AG09309 (cell line): ENCODE measurements at places on chromosomes 6 and 20.

DNA sequence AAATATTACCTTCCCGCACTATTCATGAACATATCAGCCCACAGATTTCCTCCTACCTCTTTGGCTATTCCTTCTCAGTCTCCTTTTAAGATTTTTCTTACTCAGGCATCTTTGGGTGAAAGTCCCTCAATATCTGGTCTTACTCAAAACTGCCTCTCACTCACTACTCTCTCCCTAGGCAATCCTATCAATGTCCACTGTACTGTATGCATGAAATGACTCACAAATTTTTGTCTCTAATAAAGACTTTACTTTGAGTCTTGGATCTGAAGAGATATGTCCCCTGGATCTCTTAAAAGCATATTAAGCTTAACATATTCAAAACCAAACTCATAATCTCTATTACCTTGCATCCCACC lies 24.4 kb downstream of the IL22RA2 start:
- DNase-seq, result no peak

DNA sequence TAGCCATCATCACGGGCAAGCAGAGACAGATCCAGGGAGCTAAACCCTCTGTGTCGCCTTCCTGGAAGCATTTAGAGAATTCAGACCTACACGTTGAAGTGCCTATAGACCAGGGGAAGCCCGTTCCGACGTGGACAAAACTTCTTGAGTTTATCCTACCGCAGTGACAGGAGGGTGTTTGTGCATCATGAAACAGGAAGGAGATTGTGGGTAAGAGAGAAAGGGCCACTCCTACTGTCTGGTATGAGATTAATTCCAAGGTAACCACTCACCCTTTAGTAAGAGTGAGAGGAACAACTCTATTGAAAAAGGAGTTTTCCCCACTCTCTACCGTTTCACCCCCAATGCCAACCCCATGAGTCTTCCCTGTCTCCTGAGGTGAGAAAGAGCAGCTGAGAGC lies 133.7 kb downstream of the TFAP2C start:
- DNase-seq, result no peak

DNA sequence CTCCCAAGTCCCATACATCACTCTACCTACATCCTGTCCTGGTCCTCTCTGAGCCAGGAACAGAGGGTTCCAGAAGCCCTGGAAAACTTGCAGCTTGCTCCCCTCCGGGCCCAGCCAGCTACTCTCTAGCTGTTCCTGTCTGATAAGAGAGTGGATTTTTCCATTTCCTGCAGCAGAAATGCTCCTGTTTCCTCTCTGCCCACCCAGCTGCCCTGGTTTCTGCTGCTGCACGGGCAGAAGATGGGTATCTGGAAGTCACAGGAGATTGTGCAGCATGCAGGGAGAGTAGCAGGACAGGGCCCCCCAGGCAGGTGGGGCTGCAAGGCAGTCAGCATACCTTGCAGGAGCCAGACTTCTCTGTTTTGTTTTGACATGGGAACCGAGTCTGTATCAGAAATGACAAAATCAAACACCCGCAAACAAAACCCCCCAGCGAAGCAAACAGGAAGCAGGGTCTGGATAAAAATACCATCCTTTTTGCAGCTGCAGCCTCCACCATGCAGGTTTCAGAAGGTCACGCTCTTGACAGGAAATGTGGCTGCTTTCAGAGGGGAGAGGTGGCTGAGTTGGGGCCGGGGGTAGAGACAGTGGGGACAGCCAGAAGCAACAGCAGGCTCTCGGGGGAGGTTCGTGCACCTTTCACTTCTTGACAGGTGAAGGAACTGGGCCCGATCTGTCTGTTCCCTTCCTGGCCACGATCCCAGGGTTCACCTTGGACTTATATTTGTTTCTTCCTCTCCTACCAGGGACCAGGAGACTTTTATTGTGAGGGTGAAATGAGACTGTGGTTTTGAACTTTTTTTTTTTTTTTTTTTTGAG lies 50.8 kb upstream of the FAM83D start:
- no peak for DNase-seq

- no peak for DNase-seq
Observed at GRCh38 chr20:61881861-61882260, 183.8 kb downstream of the TAF4 start.

GRCh38 chr6:15343490-15344191 lies 97.8 kb downstream of the JARID2 start:
- no peak for DNase-seq

DNA sequence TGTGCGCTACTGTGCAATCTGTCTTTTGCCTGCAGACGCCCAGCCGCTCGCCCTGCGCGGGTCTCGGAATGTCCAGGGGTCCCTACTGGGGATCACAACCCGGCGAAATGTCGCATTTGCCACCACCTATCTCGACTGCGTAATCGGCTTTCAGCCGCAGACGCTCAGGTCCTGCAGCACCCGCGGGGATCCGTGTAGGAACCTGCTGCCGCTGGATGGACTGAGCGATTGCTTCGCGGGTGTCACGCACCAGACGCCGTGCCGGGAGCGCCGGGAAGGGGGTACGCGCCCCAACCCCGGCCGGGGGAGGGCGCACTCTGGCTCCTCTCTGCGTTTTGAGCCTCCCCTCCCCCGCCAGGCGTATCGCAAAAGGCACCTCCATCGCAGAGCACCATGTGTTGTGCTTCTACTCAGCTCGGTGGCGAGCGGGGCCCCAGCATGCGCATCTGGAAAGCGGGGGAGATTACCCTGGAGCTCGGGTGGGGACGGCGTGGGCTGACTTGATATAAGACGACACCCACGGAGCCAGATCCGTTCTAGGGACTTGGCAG lies 747 bp upstream of the PTPRA start:
- no peak for DNase-seq

DNA sequence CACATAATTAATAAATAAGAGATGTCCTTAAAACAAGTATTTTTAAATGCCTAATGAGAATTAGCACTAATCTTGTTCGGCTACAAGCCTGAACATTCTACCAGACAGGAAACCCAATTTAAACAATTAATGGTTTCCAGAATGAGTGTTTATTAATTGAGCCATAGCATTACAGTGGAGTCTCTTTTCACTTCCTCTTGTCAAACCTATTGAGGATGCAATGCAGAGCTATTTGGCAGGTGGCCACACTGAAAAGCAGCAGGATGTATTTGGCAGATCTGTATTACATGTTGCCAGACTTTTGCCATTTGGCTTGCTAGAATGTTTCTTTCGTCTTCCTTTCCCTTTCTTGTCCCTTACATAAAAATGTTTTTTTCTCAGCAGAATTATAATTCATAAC lies 475.2 kb upstream of the MARCKS start:
- no peak for DNase-seq

GRCh38 chr6:7169296-7169721 lies 61.5 kb downstream of the RREB1 start:
- no peak for DNase-seq

GRCh38 chr20:38975539-38976120 lies 13.5 kb downstream of the DHX35 start:
- no peak for DNase-seq

DNA sequence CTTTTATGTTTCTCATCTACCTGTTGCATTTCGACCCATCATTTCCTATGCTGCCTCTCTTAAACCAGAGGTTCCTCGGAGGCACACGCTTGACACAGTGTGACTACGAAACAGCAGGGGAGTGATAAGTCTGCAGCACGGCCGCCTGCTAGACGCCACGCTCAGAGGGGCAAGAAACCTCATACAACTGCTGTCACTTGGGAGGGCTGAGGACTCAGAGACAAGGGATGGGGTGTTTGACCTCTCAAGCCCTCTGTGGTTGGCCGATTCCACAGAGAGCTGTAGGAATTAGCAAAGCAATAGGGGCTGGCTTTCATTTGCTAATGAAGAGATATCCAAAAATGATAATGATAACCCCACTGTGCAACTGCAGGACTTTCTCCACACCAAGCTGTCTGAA lies 372.5 kb downstream of the ZFAND3 start:
- no peak for DNase-seq

- DNase-seq, result no peak
Observed at GRCh38 chr20:63955281-63955826, 862 bp downstream of the UCKL1 start.

DNA sequence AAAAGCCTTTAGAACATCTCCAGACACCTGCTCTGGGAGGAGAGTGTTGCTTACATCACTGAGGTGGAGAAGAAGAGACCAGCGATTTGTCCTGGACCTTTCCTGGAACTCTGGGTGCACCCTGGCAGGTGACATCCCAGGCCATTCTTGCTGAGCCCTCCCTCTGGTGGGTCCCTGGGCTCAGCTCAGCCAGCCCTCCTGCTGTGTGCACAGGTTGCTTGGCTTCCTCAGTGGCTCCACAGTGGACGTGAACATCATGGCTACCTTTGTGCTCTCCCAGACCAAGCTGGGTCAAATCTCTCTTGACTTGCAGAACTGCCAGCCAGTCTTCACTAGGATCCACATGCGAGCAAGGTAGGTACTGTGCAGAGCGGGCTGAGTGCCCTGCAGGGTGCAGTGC lies 19.9 kb upstream of the BPIFA2 start:
- DNase-seq, result no peak

- no peak for DNase-seq
Observed at GRCh38 chr20:39813190-39813829, 851.2 kb downstream of the DHX35 start.

GRCh38 chr20:16947479-16947878 lies 199.3 kb downstream of the OTOR start:
- DNase-seq, result no peak

GRCh38 chr6:109939654-109940053 lies 38.5 kb upstream of the GPR6 start:
- no peak for DNase-seq

DNA sequence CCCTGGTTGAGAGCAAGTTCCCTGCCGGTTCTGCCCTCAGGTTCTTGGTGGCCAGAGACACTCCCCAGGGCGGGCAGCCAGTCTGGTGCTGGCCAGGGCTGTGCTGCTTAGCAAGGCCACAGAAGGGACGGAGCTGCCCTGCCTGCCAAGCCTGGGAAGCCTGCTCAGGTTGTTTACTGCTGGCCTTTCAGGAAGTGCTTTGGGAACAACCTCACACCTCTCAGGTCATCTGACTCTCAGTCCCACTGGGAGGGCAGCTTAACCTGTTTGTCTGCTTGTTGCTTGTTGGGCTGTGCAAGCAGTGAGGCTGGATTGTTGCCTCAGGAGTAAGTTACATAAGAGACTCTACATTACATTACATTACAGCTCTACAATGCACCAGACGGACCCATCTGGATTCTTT lies 75.8 kb upstream of the AFDN start:
- DNase-seq, result no peak

GRCh38 chr6:106800379-106800778 lies 171.0 kb downstream of the QRSL1 start:
- no peak for DNase-seq

DNA sequence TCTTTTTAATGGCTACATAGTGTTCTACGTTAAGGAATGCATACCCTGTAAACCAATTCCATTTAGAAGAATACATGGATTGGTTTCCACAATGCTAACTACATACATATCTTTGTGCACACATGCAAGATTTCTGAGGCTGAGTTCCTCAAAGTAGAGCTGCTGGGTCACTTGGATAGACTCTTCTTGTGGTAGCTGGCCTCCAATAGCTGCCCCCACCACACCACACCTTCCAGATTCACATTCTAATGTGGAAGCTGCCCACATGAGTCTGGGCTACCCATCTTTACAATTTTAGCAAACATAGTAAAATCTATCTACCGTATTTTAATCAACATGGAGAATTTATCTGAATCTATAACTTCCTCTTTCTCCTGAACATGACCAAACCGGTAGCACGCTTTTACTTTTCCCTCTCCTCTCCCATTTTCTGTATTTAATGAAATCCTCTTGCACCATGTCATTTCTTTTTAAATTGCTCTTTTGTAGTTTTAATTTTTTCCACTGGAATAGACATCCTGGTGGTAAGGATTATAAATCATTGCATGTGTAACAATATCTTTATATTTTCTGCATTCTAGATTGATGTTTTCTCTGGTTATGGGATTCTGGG lies 74.7 kb upstream of the CITED2 start:
- no peak for DNase-seq

DNA sequence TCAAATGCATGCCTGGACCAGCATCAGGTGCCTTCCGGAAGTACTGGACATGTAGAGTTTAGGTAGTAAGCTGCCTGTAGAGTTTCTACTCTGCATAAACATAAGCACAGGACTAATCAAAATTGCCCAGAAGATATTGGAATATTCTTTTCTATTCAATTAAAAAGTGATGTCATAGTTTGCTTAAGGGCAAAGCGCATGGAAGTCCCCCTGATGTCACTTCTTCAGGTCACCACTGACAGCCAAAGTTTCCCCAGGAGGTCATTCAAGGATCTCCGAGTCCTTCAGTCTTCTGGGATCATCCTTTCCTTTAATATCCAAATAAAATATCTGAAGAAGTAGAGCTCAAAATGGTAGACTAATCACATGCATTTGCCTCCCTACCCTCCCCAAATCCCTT lies 17.5 kb upstream of the RIN2 start:
- DNase-seq, result no peak

- no peak for DNase-seq
Observed at GRCh38 chr6:33957131-33957891, 153.5 kb upstream of the MLN start.

GRCh38 chr20:23362392-23363256 lies 642 bp downstream of the GZF1 start:
- DNase-seq, result no peak

- no peak for DNase-seq
Observed at GRCh38 chr6:166007349-166008263, 160.0 kb downstream of the TBXT start.

- DNase-seq, result no peak
Observed at GRCh38 chr6:35972471-35973367, 51.7 kb downstream of the SLC26A8 start.

GRCh38 chr6:139145661-139146060 lies 10.8 kb downstream of the HECA start:
- no peak for DNase-seq

GRCh38 chr6:159031846-159032245 lies 12.9 kb downstream of the TAGAP start:
- no peak for DNase-seq

- DNase-seq, result no peak
Observed at GRCh38 chr20:48826883-48827771, 672 bp downstream of the PREX1 start.

DNA sequence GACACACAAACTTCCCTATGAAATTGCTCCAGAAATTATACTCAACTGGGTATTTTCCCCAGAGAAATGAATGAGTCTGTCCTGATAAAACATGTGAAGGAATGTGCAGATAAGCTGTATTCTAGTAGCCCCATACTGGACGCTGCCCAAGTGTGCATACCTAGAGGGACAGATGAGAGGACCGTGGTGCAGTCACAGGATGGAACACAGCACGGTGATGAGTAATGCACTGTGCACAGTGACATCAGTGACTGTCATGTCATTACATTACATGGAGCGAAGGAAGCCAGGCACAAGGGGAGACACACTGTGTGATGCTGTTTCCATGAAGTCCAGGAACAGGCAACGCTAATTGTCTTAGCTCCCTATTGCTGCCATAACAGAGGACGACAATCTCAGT lies 155.5 kb downstream of the CDH4 start:
- no peak for DNase-seq

GRCh38 chr6:42390228-42390934 lies 61.3 kb downstream of the TRERF1 start:
- DNase-seq, result no peak
